ENCODE measurements at places on chromosomes 11 and 22. TPM values are rescaled to one million over a fixed set of nuclear protein-coding genes. Genes with fewer than 3 reads are reported as not detected.

DNA sequence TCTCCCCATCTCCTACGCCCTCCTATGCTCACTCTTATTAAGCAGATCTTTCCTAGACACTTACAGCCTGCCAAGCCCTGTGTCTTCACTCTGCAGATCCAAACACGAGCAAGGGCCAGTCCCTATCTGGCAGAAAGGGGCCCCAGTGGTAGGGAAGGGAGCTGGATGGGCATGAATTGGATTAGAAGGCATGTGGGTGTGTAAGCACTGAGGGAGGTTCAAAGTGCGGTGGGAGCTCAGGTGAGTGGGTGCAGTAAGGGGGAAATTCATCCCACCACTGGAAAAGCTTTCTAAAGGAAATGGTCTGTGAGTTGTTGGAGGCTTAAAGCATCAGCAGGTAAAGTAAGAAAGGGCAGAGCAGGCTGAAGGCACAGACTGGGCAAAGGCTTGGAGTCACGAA is 5.5 kb downstream of the TMEM132A start:
- no peaks in the 10 kb centered on the region for H3K27me3 ChIP-seq
- DNase-seq: no peak
- H3K4me3 ChIP-seq: no peak overlapping the region
- H3K36me3 ChIP-seq: no peaks in the 10 kb centered on the region
- peaks cover 6% of the 10 kb centered on the region for H3K4me1 ChIP-seq
- H3K27ac ChIP-seq: no peak overlapping the region

- H3K27me3 ChIP-seq: no peaks in the 10 kb centered on the region
- H3K27ac ChIP-seq: no peak overlapping the region
- DNase-seq: no peak
- H3K36me3 ChIP-seq: no peaks in the 10 kb centered on the region
Observed at GRCh38 chr11:120236169-120237107, 3.5 kb upstream of the POU2F3 start.

The CARNS1 gene
- 0.62 TPM for total RNA-seq

DNA sequence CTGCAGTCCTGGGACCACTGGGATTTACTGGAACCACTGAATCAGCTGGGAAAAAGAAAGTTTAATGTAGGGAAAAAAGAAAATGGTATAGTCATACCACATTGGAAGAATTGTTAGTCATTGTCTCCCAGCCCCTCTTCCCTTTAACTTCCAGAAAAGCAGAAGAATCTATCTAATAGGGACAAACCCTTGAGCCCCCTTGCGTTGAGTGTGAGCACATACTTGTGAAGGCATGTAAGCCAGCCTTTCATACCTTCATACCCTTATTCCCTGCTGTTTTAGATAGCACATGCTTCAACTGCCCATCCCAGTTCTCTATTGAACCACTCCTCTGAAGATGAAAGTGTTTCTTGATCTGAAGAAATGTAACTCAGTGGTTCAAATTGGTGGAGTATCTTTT is 6.6 kb downstream of the TREH start:
- no peaks in the 10 kb centered on the region for H3K4me1 ChIP-seq
- DNase-seq: no peak
- no peaks in the 10 kb centered on the region for H3K27me3 ChIP-seq
- H3K4me3 ChIP-seq: no peak overlapping the region

The ANO3 gene
- under 0.01 TPM for total RNA-seq

GRCh38 chr11:23540101-23540561 is 679.9 kb upstream of the CCDC179 start:
- no peak for DNase-seq
- no peak overlapping the region for H3K27ac ChIP-seq
- no peaks in the 10 kb centered on the region for H3K4me1 ChIP-seq
- no peak overlapping the region for H3K4me3 ChIP-seq
- no peaks in the 10 kb centered on the region for H3K36me3 ChIP-seq
- H3K27me3 ChIP-seq: no peaks in the 10 kb centered on the region

The C22orf31 gene
- total RNA-seq: 0.92 TPM

DNA sequence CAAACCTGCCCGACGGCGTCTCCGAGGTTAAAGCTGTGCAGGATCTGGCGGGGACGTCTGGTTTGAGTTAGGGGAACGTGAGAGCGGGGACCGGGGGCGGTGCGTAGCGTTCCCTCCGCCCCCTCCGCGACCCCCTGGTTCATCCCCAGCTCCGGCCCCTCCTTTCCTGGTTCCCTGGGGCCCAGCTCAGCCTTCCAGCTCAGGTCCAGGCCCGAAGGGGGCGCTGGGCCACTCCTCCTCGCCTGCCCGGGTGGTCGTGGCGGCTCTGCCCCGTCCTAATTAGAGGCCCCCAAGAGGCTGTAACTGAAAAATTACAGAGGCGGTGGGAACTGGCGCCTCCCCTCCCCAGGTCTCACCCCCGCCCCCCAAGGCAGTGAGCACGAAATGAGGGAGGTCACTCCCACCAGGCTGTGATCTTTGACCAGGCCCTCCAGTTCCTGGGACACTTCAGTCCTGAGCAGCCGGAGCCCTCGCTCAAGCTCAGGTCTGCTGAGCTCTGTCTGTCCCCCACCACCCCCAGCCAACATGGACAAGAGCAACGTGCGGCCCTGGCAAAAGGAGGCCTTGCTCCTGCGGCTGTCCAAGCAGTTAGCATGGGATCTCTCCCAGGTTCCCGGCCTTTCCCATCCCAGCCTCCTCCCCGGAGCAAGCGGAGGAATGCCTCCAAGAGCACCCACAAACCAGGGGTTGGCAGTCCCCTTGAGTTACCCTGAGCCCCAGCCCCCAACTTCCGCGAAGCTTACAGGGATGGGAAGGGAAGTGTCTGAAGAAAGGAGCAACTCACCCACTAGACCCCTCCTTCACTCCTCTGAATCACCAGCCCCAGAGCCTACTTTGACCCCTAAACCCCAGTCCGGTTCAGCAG is 3.3 kb downstream of the CD248 start:
- peak overlapping the region; percentile 54 for H3K4me3 ChIP-seq
- H3K36me3 ChIP-seq: no peaks in the 10 kb centered on the region
- no peak for DNase-seq
- H3K27me3 ChIP-seq: no peaks in the 10 kb centered on the region

The HIC2 gene
- 7.7 TPM for total RNA-seq

GRCh38 chr11:102287964-102288724 is 29.1 kb upstream of the BIRC3 start:
- H3K4me1 ChIP-seq: peaks cover 9% of the 10 kb centered on the region
- H3K4me3 ChIP-seq: peak overlapping the region; percentile 21
- no peaks in the 10 kb centered on the region for H3K27me3 ChIP-seq
- H3K27ac ChIP-seq: no peak overlapping the region
- DNase-seq: peak; percentile 47

DNA sequence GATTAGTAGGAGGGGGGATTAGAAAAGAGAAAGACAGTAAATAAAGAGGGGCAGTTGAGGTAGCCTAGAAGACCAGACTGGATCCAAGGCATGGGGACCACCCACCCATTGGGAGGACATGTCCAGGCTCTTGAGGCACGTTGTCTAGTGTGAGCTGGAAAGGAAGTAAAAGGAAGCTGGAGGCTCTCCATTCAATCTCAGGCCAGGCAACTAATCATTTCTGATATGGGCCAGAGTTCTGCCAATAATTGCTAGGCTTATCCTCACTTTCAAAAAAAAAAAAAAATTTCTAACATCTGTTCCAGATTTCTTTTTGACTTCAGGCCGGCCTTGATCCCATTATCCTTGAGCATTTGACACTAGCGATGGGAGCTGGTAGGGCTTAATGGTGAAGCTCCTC is 476.1 kb downstream of the SOX6 start:
- H3K4me3 ChIP-seq: no peak overlapping the region
- peaks cover 7% of the 10 kb centered on the region for H3K4me1 ChIP-seq
- no peaks in the 10 kb centered on the region for H3K36me3 ChIP-seq
- no peaks in the 10 kb centered on the region for H3K27me3 ChIP-seq

- H3K27ac ChIP-seq: no peak overlapping the region
- H3K4me3 ChIP-seq: no peak overlapping the region
- no peak for DNase-seq
- H3K4me1 ChIP-seq: peaks cover 2% of the 10 kb centered on the region
Observed at GRCh38 chr11:86587264-86588193, 84.9 kb downstream of the ME3 start.

The OR6T1 gene
- total RNA-seq: not detected

GRCh38 chr11:83051760-83052671 is 19.7 kb downstream of the RAB30 start:
- H3K27ac ChIP-seq: peak overlapping the region; percentile 53
- peaks cover 16% of the 10 kb centered on the region for H3K4me1 ChIP-seq
- no peak overlapping the region for H3K4me3 ChIP-seq
- no peaks in the 10 kb centered on the region for H3K36me3 ChIP-seq

GRCh38 chr11:35967042-35967441 is 23.2 kb downstream of the LDLRAD3 start:
- H3K36me3 ChIP-seq: no peaks in the 10 kb centered on the region
- no peaks in the 10 kb centered on the region for H3K27me3 ChIP-seq
- H3K4me1 ChIP-seq: peaks cover 9% of the 10 kb centered on the region
- DNase-seq: no peak

The CCDC15 gene
- 1.9 TPM for total RNA-seq
